ENCODE measurements at places on chromosomes 5 and 9.

DNA sequence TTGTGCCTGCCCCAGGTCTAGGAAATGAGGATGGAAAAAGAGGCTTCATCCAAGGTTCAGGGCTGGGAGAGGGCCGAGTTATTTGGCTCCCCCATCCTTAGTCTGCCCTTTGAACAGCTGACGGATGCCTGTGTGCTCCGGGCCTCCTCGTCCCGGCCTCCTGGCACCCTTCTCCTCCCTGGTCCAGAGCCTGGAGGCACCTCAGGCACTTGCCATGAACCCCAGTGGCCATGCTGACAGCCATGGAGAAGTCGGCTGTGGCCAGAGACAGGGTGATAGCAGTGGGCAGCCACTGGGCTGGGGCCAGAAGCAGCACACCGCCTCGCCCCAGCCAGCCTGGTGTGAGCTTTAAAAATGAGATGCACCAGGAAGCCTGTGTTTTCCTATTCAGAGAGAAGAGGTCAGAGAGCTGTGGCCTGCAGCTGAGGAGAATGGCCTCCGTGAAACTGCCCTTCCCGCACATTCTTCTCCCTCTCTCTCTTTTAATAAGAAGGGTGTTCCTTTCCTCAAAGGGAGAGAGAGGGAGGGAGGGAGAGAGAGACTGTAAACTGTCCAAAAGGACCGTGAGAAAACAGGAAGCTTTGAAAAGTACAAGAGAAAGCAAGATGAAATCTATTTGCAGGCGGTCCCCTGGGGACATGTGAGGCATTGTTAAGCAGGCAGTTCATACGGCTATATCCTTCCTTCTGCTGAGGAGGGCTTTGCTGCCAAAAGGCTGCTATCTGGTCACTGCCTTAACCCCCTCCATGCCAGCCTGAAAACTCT lies 55.3 kb downstream of the ZNF366 start:
- DNase-seq: no peak

DNA sequence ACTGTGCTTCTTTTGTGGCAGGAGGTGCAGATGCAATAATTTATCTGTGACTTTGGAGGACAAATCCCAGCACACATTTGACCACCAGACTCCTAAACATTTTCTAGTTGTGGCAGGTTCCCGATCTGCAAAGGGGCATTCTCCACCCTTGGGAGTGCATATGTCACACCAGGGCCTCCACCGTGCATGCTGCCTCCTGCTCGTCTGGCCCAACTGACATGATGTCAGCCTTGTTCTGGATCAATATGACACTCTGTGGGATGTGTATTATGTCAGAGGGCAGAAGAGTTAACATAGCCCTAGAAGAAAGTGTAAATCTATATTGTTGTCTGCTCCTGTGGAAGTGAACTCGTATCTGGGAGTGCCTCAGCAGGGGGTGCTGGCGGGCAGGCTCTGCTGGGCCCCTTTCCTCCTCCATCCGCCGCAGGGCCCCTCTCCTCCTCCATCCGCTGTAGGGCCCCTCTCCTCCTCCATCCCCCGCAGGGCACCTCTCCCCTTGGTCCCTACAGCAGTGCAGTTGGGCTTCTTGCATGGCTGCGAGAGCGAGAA lies 97.7 kb upstream of the PPP1R26 start:
- DNase-seq: no peak

DNA sequence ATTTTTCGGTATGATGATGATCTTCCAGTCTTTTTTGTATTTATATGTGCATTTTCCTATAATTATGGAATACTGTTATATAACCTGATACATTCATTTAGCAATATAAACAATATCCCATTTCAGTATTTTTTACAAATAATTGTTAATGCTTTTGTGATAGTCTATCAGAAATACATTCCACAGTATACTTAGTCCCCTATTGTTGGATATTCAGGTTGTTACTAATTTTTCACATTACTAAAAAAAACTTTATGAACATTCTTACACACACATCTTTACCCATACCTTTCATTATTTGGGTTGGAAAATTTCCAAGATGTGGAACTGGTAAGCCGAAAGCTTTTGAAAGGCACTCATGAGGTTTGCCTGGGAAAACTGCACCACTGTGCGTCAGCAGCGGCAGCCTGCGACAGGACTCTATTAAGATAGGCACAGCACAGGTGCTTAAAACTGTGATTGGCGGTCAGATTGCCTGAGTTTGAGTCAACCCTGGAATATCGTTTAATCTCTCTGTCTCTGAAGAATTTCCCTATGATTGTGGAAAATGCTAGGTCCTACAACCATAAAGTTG lies 147.5 kb upstream of the ERCC6L2 start:
- no peak for DNase-seq

DNA sequence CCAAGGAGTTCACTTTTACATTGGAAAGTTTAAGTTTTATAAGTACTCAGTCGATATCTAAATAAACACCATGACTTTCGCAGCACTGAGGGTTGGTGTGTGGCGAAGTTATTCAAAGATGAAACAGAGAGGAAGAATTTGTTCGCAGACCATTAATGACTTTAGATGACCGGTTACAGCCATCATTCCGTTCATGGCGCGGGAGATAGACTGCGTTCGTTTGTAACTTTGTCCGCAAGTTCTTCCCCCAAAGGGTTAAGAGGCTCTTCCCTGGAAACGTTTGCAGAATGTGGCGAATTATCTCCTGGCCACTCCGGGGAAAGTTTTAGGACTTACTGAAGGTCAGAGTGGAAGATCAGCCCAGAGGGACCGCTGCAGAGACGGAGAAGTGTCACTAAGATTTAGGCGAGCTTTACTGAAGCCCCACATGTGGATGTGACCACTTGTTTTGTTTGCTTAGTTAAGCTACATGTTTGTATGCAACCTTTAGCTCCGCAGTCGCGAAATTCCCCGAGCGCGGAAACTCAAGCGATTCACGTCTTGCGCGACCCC lies 2.2 kb upstream of the FOXD1 start:
- DNase-seq: no peak

DNA sequence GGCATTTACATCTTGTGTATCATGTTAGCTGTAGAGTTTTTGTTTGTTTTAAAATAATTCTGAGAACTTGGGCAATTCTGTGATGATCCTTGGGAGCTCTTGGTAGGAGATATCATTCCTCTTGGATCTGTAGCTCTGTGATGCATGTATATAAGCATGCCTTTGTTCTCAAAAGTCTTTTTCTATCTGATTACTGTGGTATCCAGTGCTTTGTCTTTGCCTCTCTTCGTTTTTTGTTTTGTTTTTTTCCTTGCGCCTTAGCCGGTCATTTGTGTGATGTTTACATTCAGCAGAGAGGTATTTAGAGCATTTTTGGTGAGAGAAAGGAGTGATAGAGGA lies 110.0 kb downstream of the PAM start:
- DNase-seq: no peak
